ENCODE measurements at places on chromosomes 6 and 20.

GRCh38 chr6:15368873-15369272 lies 123.0 kb downstream of the JARID2 start:
- no peak for DNase-seq

DNA sequence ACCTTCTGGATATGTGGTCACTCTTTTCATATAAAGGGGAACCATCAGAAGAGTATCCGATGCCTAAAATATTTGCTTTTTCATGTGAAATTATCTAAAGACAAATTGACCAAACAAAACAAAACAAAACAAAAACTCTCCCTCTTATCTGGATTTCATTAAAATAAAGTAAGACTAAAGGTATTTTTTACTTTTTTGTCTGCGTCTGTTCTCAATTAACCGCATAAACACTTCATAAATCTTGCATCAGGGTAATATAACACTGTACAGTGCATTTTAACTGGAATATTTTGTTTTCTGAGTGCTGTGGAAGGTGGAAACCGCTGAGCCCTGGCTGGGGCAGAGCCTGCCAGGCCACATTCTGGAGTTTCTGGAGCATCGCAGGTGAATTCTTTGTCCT lies 234.1 kb upstream of the ZFP64 start:
- DNase-seq = no peak

GRCh38 chr6:70673054-70673453 lies 5.4 kb downstream of the SMAP1 start:
- DNase-seq = no peak

- DNase-seq = no peak
Observed at GRCh38 chr6:10426781-10427279, 12.0 kb upstream of the TFAP2A start.

- DNase-seq = no peak
Observed at GRCh38 chr6:69580706-69581105, 216.1 kb downstream of the LMBRD1 start.
